ENCODE measurements at places on chromosomes 7 and 10. TPM values are rescaled to one million over a fixed set of nuclear protein-coding genes. Genes with fewer than 3 reads are reported as not detected.

The POM121L12 gene
- not detected for total RNA-seq

The DGKB gene
- total RNA-seq: 22.4 TPM

The HOXA5 gene
- total RNA-seq: 9.2 TPM

The SORBS1 gene
- 664 TPM for total RNA-seq

The PIK3AP1 gene
- total RNA-seq: 9.7 TPM

The CPVL gene
- 6.6 TPM for total RNA-seq

The TIMM23B gene
- 25.3 TPM for total RNA-seq

The VSTM2A gene
- 3.6 TPM for total RNA-seq

The ASL gene
- 15.6 TPM for total RNA-seq

- no peaks in the 10 kb centered on the region for H3K4me1 ChIP-seq
- H3K27me3 ChIP-seq: no peaks in the 10 kb centered on the region
- DNase-seq: no peak
- peak overlapping the region; percentile 47 for H3K4me3 ChIP-seq
- peak overlapping the region; percentile 86 for H3K27ac ChIP-seq
These were observed 456.8 kb upstream of the KLF6 start for GRCh38 chr10:4241724-4242345.

- DNase-seq: no peak
- H3K27me3 ChIP-seq: no peaks in the 10 kb centered on the region
- peaks cover 10% of the 10 kb centered on the region for H3K36me3 ChIP-seq
- peaks cover 12% of the 10 kb centered on the region for H3K4me1 ChIP-seq
- no peak overlapping the region for H3K27ac ChIP-seq
These were observed 310.5 kb upstream of the HGF start for GRCh38 chr7:82080254-82080927.

DNA sequence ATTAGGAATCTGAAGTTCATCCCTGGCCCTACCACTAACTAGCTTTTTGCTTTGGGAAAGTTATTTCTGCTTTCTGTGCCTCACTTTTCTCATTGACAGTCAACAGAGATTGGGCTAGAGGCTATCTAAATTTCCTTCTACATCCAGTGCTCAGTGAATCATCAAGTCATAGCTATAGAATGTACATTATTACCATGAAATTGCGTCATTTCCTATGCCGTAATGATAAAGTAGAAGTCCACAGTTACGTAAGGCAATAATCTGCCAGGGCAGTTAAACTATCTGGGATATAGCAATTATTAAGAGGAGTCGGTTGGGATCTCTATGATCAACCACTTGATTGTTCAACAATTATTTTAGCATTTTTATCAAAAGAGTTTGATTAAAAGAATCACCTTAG lies 64.4 kb downstream of the ITGB8 start:
- no peaks in the 10 kb centered on the region for H3K27me3 ChIP-seq
- H3K4me1 ChIP-seq: no peaks in the 10 kb centered on the region
- no peak overlapping the region for H3K27ac ChIP-seq
- no peak overlapping the region for H3K4me3 ChIP-seq
- peaks cover 42% of the 10 kb centered on the region for H3K36me3 ChIP-seq

GRCh38 chr7:151460474-151460855 lies 20.5 kb upstream of the CRYGN start:
- H3K27me3 ChIP-seq: no peaks in the 10 kb centered on the region
- peaks cover 31% of the 10 kb centered on the region for H3K4me1 ChIP-seq
- H3K36me3 ChIP-seq: peaks cover 4% of the 10 kb centered on the region
- H3K4me3 ChIP-seq: no peak overlapping the region
- H3K27ac ChIP-seq: peak overlapping the region; percentile 96

- peak overlapping the region; percentile 4 for H3K4me3 ChIP-seq
- H3K27ac ChIP-seq: no peak overlapping the region
- H3K27me3 ChIP-seq: peaks cover 9% of the 10 kb centered on the region
- H3K36me3 ChIP-seq: no peaks in the 10 kb centered on the region
- no peak for DNase-seq
- H3K4me1 ChIP-seq: no peaks in the 10 kb centered on the region
These were observed 90.7 kb upstream of the LRRC4 start for GRCh38 chr7:128121711-128122530.

DNA sequence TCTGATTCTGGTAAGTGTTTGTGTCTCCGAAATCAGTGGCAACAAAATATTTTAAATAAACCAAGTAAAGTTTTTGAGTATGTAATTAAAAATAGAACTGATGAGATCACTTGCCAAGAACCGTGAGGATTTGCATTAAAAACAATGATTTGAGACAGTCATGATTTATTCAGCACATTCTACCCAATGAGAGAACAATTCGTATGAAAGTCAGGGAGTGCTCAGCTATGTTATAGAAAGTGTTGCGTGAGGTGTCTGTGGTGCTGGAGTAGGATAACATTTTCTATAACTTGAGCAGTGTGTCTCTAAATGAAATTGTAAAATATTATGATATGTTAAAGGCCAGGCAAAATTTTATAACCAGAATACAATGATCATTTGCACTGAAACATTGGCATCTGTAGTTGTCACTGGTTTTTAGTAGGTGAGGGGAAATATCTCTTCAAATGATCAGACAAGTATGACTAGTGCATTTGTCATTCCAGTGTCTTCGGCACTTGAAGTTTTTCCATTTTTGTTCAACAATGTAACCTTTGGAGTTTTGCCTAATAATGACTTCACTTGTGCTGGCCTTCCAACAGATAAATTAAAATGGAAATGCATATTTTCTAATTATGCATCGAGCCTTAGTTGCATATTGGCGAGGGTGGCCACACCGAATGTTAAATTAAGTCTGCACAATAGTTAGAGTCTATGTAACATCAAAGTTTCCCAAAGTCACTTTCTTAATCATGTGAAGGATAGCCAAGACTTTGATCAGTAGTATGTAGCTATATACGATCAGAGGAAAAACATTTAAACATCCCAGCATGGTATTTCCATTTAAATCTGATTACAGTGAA lies 335.9 kb downstream of the GFRA1 start:
- no peak for DNase-seq
- H3K4me1 ChIP-seq: peaks cover 17% of the 10 kb centered on the region
- no peaks in the 10 kb centered on the region for H3K27me3 ChIP-seq
- no peaks in the 10 kb centered on the region for H3K36me3 ChIP-seq
- no peak overlapping the region for H3K4me3 ChIP-seq

- H3K4me3 ChIP-seq: peak within 1 kb of the TSS; percentile 82
- H3K36me3 ChIP-seq: no peaks in the 10 kb centered on the region
- H3K4me1 ChIP-seq: peaks cover 29% of the 10 kb centered on the region
- H3K27ac ChIP-seq: peak within 1 kb of the TSS; percentile 89
- H3K27me3 ChIP-seq: no peaks in the 10 kb centered on the region
These were observed at the start of gene PLXDC2 for GRCh38 chr10:19816411-19817230. TSS of gene PLXDC2 (plus strand) at chr10:19816432.

DNA sequence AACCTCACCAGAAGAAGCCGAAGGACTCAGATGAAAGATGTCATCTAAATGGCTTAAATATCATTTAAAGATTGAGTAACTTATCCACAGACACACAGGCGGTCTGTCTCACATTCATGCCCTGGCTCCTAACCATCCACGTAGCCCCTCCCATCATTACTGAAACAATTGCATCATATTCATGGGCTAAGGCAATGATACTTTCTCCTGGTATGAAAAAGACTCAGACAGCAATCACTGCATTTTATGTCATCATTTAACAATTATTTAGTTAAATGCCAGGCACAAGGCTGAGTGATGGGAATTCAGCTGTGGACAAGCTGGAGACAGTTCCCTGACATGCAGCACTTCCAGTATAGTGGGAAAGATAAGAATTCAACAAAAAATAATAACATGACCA lies 11.2 kb upstream of the TECTB start:
- H3K4me3 ChIP-seq: no peak overlapping the region
- H3K36me3 ChIP-seq: no peaks in the 10 kb centered on the region
- no peaks in the 10 kb centered on the region for H3K4me1 ChIP-seq
- no peak overlapping the region for H3K27ac ChIP-seq
- H3K27me3 ChIP-seq: no peaks in the 10 kb centered on the region

GRCh38 chr7:138519061-138519798 lies 59.2 kb downstream of the TRIM24 start:
- no peak overlapping the region for H3K4me3 ChIP-seq
- H3K27ac ChIP-seq: no peak overlapping the region
- H3K27me3 ChIP-seq: no peaks in the 10 kb centered on the region
- H3K4me1 ChIP-seq: no peaks in the 10 kb centered on the region
- H3K36me3 ChIP-seq: no peaks in the 10 kb centered on the region
- no peak for DNase-seq

GRCh38 chr7:29853789-29854188 lies 47.5 kb downstream of the WIPF3 start:
- no peak overlapping the region for H3K27ac ChIP-seq
- no peaks in the 10 kb centered on the region for H3K36me3 ChIP-seq
- no peaks in the 10 kb centered on the region for H3K4me1 ChIP-seq
- no peak overlapping the region for H3K4me3 ChIP-seq
- no peak for DNase-seq

DNA sequence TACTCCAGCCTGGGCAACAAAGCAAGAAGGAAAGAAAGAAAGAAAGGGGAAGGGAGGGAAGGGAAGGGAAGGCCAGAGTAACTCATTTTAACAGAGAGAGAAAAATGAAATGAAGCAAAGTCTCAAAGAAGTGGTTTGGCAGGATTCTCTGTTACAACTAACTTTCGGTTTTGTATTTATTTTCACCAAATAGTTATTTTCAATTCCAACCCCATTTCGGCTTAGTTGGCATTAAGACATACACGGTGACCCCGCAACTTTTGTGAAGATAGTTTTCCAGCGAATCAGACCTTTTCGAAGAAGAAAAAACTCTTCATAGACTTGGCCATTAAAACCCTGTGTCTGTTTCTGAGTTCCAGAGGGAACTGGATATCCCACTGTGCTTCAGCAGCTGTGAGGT lies 45.2 kb upstream of the LYZL2 start:
- no peak for DNase-seq
- H3K36me3 ChIP-seq: no peaks in the 10 kb centered on the region
- no peaks in the 10 kb centered on the region for H3K27me3 ChIP-seq

DNA sequence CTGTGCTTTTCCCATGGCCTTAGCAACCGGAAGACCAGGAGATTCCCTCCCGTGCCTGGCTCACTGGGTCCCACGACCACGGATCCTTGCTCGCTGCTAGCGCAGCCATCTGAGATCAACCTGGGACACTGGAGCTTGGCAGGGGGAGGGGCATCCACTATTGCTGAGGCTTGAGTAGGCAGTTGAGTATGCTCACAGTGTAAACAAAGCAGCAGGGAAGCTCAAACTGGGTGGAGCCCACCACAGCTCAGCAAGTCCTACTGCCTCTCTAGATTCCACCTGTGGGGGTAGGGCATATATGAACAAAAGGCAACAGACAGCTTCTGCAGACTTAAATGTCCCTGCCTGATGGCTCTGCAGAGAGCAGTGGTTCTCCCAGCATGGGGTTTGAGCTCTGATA lies 697.0 kb downstream of the SORCS1 start:
- no peak overlapping the region for H3K4me3 ChIP-seq
- no peak overlapping the region for H3K27ac ChIP-seq
- no peaks in the 10 kb centered on the region for H3K27me3 ChIP-seq
- H3K36me3 ChIP-seq: no peaks in the 10 kb centered on the region
- no peaks in the 10 kb centered on the region for H3K4me1 ChIP-seq
- no peak for DNase-seq

GRCh38 chr7:151013733-151014497 lies 10.4 kb downstream of the ATG9B start:
- no peaks in the 10 kb centered on the region for H3K36me3 ChIP-seq
- peaks cover 26% of the 10 kb centered on the region for H3K27me3 ChIP-seq
- H3K27ac ChIP-seq: no peak overlapping the region
- DNase-seq: peak; percentile 84
- peak overlapping the region; percentile 40 for H3K4me3 ChIP-seq

GRCh38 chr7:36763132-36763816 lies 39.0 kb upstream of the AOAH start:
- no peaks in the 10 kb centered on the region for H3K36me3 ChIP-seq
- H3K27ac ChIP-seq: no peak overlapping the region
- H3K4me1 ChIP-seq: no peaks in the 10 kb centered on the region
- H3K4me3 ChIP-seq: no peak overlapping the region

GRCh38 chr10:16381083-16381482 lies 55.7 kb upstream of the PTER start:
- H3K27ac ChIP-seq: no peak overlapping the region
- no peaks in the 10 kb centered on the region for H3K27me3 ChIP-seq
- no peak for DNase-seq
- H3K36me3 ChIP-seq: no peaks in the 10 kb centered on the region
- no peaks in the 10 kb centered on the region for H3K4me1 ChIP-seq
- H3K4me3 ChIP-seq: no peak overlapping the region

DNA sequence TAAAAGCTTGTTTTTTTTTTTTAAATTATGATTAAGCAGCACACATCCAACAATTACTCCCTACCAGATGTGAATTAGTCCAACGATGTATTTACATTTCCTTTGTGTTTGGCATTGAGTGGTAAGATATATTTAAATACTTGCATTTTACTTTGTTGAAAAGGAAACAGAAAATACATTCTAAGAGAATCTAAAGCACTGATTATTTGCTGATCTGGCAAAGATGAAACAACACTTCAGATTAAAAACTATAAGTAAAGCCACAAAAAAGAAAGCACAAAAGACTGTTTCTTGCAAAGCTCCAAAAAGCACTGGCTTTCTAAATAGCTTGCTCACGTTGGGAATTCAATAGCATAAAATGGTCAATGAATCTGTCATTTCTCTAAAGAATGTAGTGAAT lies 466.5 kb downstream of the PHTF2 start:
- H3K27ac ChIP-seq: no peak overlapping the region
- H3K4me3 ChIP-seq: no peak overlapping the region
- no peaks in the 10 kb centered on the region for H3K27me3 ChIP-seq
- H3K4me1 ChIP-seq: no peaks in the 10 kb centered on the region
- H3K36me3 ChIP-seq: no peaks in the 10 kb centered on the region
- DNase-seq: no peak

DNA sequence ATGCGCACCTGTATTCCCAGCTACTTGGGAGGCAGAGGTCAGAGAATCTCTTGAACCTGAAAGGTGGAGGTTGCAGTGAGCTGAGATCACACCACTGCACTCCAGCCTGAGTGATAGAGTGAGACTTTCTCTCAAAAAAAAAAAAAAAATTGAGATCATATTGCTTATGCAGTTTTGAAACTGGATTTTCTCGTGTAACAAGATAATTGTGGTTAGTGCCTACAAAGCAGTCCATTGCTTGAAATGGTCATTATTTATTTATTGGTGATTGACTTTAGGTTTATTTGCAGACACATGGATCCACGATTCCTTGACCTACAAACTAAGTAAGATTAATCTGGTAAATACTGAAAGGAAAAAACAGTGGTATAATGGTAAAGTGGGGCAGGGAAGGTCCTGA lies 149.8 kb downstream of the TAX1BP1 start:
- H3K4me3 ChIP-seq: no peak overlapping the region
- H3K36me3 ChIP-seq: no peaks in the 10 kb centered on the region
- H3K27ac ChIP-seq: no peak overlapping the region
- no peaks in the 10 kb centered on the region for H3K27me3 ChIP-seq
- DNase-seq: no peak
- no peaks in the 10 kb centered on the region for H3K4me1 ChIP-seq

- H3K27me3 ChIP-seq: no peaks in the 10 kb centered on the region
- H3K4me1 ChIP-seq: no peaks in the 10 kb centered on the region
- no peak overlapping the region for H3K27ac ChIP-seq
- no peak overlapping the region for H3K4me3 ChIP-seq
- H3K36me3 ChIP-seq: peaks cover 16% of the 10 kb centered on the region
These were observed 150.5 kb upstream of the VKORC1L1 start for GRCh38 chr7:65722361-65722792.

Measured in sigmoid colon (tissue), 7 donors.